Activated CD4-positive, CD25-positive, alpha-beta regulatory T cell treated with anti-CD3 and anti-CD28 coated beads, Interleukin-2, amount 50 U/mL, for 16 hours (primary cell): ENCODE measurements at places on chromosomes 12 and 14.

GRCh38 chr12:67649570-67650387, 1.2 kb downstream of the DYRK2 start:
- no peak for DNase-seq

DNA sequence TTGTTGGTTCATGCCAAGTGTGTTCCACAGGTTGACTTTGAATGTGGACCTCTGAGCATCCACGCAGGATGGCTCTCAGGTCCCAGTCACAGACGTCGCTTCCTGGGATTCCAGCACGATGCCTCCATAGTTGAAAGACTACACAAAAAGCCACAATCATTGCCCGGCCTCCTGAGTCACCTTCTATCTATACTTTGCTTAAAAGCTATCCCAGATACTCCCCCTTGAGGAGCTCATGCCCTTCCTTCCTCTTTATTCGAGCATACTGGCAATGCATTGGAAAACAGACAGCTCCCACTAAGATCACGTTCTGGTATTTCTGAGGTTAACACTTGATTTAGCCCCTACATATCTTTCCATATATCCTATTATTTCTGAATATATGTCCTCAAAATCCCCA, 40.1 kb downstream of the ZNF664 start:
- DNase-seq: no peak

DNA sequence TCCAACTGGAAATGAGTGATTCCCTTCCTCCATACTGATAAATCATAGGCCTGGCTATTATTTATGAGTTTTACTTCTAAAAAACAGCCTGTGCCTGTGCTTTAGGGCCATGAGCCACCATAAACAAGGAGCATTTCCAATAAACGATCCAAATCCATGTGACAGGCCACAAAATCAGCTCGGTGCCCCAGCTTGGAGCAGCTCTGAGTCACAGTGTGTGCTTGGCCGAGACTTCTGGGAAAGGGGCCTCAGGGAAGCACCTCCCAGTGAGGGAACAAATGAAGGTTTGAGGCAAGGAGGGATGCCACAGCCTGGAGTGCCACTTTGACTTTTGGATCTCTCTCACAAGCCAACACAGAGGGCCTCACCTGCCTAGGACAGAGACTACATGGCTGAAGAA, 190.4 kb downstream of the NTF3 start:
- no peak for DNase-seq

DNA sequence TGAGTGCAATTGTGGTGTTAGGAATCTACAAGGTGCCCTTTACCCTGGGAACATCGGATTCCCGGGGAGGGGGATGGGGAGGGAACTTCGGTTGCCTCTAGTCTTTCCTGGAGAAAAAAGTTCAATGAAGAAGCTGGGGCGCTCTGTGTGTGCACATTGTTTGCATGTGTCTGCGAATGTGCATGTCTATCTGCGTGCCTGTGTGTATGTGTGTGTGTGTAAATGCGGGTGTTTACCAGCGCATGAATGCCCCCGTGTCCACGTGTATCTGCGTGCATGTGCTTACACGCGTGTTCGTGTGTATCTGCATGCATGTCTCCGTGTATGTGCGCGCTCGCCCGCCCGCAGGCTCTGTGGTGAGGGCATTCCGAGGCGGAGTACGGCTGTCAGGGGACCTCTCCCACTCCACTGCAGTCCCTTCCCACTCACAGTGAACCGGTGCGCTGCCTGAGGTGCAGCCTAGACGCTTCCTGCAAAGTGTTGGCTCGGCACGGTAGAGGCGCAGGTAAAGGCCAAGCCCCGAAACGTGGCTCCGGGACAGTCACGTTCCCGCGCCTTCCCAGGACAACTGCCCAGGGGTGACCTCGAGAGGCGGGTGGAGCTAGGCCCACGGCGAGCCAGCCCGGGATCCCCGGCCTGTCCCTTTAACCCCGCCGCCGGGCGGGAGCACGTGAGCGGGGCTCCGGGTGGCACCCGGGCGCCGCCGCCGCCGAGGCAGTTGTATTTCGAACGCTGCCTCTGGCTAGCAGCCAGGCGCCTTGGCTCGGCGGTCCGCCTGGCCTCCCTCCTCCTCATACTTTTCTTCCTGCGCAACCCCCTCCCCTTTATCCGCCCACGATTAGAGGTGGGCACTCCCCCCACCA, 539 bp upstream of the HMGA2 start:
- no peak for DNase-seq

GRCh38 chr12:47938093-47938492, 25.3 kb upstream of the TMEM106C start:
- no peak for DNase-seq
